ENCODE measurements at places on chromosomes 4 and X.

DNA sequence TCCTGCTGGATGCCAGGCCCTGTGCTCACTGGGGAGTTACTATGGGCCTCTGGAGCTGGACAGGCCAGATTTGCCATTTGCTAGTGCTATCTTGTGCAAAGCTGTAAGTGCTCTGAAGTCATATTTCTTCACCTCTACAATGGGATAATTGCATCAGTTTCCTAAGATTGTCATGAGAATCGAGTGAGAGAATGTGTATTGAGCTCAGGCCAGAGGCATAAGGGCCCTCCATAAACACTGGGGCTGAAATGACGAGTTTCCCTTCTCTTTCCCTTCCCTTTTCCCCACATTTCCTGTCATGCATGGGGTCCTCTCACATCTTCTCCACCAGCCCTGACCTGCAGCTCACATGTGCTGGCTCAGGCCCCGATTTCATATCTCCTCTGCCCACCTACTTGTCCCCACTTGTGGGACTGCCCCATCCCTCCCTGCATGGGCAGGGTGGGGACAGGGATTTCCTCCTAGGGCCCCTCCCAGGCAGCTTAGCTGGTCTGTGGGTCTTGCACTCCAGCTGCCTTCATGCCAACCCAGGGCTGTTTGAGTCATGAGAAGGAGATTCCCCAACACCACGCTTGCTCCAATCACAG lies 358.8 kb downstream of the MID1IP1 start:
- DNase-seq, result no peak

GRCh38 chr4:35643661-35644060 lies 600.7 kb downstream of the ARAP2 start:
- no peak for DNase-seq

DNA sequence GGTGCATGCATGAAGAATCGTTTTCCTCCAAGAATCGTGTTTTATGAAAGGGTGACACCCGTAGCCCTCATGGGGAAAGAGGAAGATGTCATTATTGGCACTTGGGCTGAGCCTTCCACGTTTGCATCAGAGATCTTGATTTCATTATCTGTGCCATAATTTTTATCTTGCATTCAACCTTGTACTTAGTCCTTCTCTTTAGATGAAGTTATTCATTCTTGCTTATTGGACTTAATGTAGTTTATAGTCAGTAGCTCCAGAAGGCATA lies 66.8 kb downstream of the GAB1 start:
- DNase-seq, result no peak

DNA sequence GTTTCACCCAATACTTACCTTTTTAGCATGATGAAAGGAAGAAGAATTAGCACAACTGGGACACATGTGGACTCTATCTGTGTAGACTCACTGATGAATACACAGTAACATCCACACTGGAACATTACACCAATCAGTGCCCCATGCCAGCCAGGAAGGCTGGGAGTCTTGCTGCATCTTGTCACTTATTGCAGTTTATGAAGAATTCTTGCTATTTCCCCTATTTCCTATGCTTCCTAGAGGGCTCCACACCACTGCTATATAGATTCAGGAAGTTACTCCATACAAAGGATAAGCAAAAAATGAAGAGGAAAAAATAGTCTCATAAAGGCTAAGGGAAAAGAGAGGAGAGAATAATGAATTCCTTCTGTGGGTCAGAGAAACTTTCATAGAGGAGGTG lies 201.0 kb downstream of the CAMK2D start:
- DNase-seq, result no peak

DNA sequence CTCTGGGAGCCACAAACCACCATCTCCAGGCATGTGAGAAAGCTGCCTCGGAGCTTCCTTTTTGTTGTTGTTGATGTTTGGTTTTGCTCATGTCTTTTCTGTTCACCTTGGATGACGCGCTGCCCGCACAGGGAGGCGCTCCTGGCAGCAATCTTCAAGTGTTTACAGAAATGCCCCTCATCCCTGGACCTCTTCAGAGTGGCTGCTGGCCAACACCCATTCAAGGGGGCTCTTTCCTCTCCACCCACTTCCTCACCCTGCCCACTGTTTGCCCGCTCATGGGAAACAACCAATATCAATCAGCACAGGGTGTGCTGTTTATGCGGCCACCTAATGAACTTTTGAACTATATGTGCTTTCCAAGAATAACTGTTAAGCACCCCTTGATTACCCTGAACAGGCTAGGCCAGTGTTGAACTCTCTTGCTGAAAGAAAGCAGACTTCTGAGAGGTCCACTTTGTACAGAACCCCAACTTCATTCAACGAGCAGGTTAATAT lies 355.1 kb upstream of the CLNK start:
- DNase-seq, result no peak

DNA sequence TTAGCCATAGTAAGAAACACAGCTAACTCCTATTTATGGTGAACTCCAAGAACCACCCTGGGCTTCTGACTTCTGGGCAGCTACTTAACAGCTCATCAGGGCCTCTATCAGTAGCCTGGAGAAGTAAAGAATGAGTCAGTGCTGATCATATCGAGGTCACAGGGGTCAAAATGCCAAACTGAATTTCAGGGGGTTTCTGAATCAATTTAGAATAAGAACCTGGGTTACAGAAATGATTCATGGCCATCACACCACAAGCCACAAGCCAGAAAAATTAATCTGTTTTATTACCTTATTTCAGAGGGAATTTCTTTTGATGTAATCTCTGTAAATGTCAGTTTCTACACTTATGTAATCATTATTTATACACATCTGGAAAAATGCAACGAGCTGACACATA lies 64.4 kb downstream of the CHST7 start:
- no peak for DNase-seq

DNA sequence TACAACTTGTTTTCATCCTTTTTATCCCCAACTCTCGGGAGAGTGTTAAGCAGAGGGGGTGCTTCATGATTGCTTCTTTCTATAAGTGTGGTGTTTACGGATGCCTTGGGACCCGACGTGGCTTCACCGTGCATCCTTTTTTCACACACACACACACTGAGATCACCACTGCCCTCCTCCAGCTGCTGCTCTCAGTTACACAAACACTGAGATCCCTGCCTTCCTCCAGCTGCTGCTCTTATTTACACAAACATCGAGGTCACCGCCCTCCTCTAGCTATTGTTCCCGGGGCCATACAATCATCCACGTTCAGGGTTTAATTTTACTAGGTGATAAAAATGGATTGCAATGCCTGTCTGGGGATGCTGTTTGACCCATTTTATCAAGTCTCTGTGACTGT lies 155.4 kb upstream of the FAM9B start:
- no peak for DNase-seq

DNA sequence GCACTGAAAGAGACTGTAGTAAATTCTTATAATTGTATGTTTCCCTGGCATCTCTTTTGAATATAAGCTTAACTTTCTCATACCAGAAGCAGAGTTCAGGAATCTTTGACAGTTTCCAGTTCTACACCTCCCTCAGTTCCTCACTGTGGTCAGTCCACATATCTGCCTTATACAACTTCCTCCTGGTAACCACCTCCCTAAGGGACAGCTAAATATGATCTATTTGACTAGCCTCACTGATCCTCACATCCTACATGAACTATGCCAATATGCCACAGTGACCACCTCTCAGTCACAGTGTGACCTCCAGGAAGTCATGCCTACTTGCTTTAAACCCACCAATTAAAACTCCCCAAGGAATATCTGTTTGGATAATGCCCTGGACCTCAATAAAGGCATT lies 51.6 kb upstream of the HDAC8 start:
- no peak for DNase-seq

DNA sequence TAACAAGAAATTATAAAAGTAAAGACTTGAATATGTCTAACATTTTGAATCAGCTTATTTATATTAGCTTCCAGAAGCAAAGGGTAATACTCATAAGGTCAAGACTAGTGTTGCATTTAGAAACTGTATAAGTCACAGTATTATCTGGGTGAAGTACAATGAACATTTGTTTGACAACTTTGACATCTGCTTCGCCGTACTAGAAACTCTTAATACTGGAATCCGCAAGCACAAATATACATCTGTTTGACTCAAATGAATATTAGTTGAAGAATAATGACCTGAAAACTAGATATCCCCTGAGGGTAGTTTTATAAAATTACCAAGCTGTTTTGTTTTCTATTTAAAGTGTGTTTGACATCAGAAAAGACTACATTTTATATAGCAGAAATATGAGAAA lies 135.4 kb upstream of the ATOH1 start:
- DNase-seq, result no peak

GRCh38 chr4:107283587-107284559 lies 247.8 kb upstream of the DKK2 start:
- DNase-seq, result no peak

- no peak for DNase-seq
These were observed 10.8 kb downstream of the TMEM165 start for GRCh38 chr4:55406545-55406944.

DNA sequence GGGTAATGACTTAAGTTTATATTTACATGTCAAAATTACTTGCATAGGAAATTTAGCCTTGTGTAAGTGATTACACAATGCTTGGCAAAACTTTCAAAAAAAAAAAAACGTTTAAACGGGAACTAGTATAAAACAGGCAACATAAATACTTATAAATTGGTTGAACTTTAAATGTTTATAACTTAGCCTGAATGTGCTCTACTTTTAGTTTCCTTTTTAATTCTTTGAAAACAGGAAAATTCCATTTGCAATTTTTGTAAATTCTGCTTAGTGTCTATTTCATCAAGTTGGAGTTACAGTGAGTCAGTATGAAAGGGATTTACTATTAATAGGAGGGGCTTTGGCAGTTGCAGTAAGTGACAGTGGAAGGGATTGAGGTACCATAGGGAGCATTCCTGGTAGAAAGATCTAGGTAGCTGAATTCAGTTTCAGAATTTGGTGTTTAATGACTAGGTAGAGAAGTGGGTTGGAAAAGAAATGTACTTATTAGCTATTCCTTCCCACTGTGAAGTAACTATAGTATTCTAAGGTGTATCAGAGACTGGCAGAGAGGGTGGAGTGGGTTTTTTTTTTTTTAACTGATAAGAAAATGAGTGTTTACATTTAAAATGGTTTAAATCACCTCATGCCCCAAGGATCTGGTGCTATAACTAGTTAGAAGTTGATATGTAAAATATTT lies 2.8 kb downstream of the STAG2 start:
- DNase-seq, result no peak

GRCh38 chr4:13584481-13584880 lies 40.2 kb upstream of the NKX3-2 start:
- DNase-seq, result no peak

DNA sequence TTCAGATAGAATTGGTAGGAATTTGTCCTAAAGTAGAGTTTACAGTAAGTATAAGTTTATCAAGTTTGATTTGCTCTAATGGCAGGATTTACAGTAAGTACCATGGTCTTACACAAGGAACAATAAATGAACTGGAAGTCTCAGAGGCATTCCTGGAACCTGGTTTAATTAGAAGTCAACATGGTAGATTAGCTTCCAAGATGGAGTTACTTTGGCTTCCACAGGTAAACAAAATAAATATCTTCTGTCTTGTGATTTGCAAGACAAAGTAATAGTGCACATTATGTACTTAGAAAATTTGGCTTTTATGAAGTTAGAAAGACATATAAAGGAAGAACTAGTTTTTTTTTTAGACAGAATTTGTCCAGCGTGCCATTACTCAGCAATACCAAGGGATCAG lies 190.7 kb downstream of the GLUD2 start:
- no peak for DNase-seq

Measured in activated T-cell treated with anti-CD3 and anti-CD28 coated beads for 24 hours (primary cell).